Eye (tissue), 1 donor: ENCODE measurements at places on chromosomes 12 and 14.

DNA sequence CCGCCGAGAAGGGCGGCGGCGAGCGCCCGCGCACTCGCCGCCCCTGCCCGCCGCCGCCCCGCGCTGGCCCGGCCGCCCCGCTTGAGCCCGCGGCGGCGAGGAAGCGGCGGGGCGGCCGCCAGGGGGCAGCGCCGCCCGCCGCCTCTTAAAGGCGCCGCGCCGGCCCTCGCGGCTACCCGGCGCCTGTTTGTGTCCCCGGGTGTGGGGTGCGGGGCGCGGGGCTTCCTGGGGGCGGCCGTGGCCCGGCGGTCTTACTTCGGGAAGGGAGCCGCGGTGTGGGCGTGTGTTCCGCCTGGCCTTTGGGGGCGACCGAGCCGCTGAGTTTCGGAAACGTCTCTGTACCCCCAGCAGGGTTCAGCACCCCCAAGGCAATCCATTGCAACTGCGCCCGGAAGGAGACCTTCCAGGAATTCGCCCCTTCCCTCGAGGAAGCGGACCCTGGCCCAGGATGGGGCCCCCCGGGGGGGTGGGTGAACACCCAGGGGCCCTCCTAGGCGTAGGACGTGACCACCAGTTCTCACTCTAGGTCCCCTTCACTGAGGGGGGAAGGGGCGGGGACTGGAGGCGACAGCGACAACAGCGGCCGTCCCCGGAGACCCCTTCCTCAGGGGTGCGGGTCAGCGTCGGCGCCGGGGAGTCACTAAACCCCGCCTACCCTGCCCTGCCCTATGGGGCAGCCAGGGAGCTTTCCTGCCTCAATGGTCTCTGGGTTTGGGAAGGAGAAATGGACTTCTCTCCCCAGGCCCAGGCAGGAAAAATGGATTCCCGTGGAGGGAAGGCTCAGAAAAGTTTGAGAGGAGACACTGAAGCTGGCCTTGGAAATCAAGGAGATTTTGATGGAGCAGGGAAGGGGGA is at the start of gene ITPK1:
Gene ITPK1 (minus strand): TSS at position 105 of the 855 bp plus-strand sequence. CDS start 762 bp downstream, outside the sequence.
- peak; percentile 86 for DNase-seq

GRCh38 chr14:26444822-26445221 is 153.0 kb downstream of the NOVA1 start:
- peak; percentile 66 for DNase-seq

- peak; percentile 23 for DNase-seq
These were observed 10.0 kb downstream of the FGF23 start for GRCh38 chr12:4369548-4369947.

GRCh38 chr14:101665478-101666078 is 95.9 kb upstream of the PPP2R5C start:
- peak; percentile 82 for DNase-seq

GRCh38 chr14:32336702-32337101 is 7.6 kb downstream of the AKAP6 start:
- no peak for DNase-seq

GRCh38 chr12:42482748-42483520 is 106.6 kb downstream of the PRICKLE1 start:
- DNase-seq: peak; percentile 95

DNA sequence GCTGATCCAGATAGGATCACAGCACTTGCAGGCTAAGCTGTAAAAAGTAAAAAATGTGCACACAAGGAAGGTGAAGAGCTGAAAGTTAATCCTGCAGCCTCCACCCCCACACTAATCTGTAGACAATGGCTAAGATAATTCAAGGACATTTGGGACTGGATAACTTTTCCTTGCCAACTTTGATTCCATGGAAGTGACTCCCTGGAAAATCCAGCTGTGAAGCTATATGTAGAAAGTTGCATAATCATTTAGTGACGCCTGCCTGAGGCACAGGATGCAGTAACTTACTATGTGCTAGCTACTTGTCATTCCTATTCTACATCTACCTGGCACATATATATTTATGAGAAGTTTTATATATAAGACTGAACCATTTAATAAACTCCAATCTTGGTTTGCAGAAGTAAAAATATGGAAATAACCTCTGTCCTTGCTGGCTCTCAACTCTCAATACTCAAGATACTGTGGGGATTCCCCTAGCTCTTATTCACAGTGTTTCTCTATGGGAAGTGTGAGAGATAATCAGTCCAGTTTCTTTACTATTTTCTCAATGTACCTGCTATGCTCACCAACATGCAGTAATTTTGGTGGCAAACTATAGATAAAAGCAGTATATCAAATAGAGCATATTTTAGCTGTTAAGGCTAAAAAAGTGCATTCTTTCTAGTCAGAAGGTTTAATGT is 14.8 kb downstream of the LDHB start:
- DNase-seq: no peak

DNA sequence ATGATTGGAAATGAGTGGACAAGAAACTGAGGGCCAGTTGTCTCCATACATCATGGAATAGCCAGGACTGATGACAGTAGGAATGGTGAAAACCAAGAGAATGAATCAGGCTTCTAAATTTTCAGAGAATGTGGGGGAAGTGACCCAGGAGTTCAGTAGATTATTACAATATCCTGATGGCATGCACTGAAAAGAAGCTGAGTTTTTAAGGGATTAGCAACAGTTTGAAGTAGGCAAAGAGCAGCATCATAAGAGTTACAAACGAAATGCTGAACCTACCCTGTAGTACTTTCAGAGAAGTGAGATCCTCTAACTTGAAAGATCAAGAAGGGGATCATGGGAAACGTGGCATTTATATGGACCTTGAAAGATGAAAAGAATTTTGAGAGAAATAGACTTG is 13.2 kb downstream of the SLC2A14 start:
- no peak for DNase-seq

DNA sequence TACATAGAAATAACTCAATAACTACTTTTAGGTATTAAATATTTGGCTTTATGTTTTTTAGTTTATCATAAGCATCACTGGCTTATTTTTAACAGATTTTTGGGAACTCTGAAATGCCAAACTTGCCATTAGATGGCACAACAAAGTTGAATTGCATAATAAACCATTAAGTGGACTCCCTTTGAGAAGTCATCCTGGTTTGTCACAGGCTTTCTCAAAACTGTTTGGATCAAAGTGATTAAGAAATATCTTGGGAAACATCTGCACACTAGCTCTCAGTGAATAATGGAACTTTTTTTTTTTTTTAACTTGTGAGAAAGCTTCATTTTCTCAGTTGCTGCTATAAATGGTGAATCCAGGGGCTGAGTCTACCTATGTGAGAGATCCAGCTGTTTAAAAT is 4.3 kb downstream of the SLC16A7 start:
- no peak for DNase-seq
